ENCODE measurements at places on chromosomes 13 and 19. TPM values are rescaled to one million over a fixed set of nuclear protein-coding genes. Genes with fewer than 3 reads are reported as not detected.

Gene NOVA2
- total RNA-seq = 5.8 TPM

Gene MIDN
- 58.7 TPM for total RNA-seq

Gene CRB3
- total RNA-seq = not detected

Gene SIGLEC5
- total RNA-seq = 0.81 TPM

Gene HRC
- total RNA-seq = 499 TPM

Data from left cardiac atrium (tissue), 4 donors.